Bronchial epithelial cell (primary cell): ENCODE measurements at places on chromosomes 12 and 14.

GRCh38 chr12:93497456-93497855, 30.1 kb downstream of the MRPL42 start:
- DNase-seq, result no peak

GRCh38 chr14:38065106-38065762, 142.5 kb upstream of the SSTR1 start:
- DNase-seq, result no peak

DNA sequence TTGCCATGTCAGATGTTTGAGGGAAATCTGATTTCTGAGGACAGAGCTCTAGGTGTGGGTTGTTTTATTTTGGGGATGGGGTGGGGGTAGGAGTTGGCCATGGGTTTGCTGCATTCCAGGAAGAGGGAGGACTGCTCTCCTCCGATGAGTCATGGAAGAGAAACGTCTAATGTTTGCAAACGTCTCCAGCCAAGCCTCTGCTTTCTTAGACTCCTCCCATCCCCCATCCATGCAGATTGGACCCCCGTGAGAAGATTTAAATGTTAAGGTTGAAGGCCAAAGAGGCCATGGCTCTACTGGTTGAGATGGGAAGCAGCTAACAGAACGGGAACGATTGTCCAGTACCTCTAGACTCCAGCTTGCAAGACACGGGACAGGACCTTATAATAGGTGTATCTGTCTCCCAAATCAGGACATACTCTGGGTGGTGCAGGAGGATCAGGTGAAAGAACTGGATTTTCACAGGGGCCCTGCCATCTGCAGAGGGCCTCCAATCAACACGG, 11.4 kb upstream of the ATP2A2 start:
- DNase-seq, result peak; percentile 74

DNA sequence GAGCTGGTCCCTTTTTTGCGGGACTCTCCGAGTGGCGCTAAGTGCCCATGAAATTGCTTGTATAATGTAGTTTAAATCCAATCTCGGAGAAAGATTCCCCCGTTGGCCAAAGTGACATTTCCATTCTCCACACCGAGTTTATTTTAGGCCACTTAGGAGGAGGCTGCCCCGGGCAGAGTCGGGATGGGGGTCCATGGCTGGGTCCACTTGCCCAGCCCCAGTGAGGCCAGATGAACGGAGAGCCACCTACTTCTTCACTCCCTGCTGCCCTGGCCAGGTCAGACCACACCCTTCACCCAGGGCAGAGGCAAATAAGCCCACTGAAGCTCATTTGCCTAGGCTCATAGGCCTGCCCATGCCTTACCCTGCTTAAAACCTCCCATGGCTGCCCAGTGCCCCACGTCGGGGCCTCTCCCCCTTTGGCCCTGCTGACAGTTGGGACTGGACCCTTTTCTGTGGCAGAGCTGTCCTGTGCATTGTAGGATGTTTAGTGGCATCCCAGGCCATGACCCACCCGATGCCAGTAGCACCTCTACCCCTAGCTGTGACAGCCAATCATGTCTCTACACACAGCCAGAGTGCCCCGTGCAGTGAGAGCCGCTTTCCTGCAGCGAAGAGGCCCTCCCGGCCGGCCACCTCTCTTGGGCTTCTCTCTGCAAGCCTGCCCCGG, 51.3 kb downstream of the FAM222A start:
- no peak for DNase-seq

DNA sequence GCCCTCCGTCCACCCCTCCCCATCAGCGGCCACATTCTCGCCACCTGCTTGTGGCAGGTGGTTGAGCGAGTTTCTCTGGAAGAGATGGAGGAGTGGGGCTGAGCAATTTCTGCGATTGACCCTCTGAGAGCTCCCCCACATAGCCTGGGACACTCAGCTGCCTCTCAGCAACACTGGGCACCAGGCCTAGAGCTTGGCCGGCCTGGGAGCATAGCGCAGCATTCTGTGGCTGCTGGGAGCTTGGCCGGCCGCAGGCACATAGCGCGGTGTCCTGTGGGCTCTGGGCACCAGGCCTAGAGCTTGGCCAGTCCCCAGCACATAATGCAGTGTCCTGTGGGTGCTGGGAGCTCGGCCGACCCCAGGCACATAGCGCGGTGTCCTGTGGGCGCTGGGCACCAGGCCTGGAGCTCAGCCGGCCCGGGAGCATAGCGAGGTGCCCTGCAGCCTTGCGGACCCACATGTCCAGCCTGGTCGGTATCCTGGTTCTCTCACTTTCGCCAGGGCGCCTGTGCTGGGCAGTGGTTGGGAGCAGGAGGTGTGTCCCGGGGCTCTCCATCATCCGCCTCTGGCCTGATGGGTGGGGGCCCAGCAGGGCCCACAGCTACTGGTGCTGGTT, 43.8 kb downstream of the LRCOL1 start:
- no peak for DNase-seq

GRCh38 chr12:51056242-51056641, 8.1 kb downstream of the LETMD1 start:
- DNase-seq, result peak; percentile 95

- no peak for DNase-seq
Observed at GRCh38 chr12:38411426-38411825, 94.9 kb downstream of the ALG10B start.

GRCh38 chr12:42608196-42608825, 18.8 kb upstream of the PRICKLE1 start:
- no peak for DNase-seq

DNA sequence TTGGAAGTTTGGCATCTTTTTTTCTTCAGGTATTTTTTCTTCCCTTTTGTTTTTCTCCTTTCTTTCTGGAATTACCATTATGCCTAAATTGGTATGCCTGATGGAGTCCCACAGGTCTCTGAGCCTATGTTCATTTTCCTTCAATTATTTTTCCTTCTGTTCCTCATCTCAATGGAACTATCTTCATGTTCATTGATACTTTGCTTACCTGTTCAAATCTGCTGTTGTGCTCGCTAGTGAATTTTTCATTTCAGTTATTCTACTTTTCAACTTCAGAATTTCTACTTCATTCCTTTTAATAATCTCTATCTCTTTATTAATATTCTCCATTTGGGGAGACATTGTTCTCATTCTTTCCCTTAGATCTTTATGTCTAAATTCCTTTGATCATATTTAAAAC, 15.4 kb upstream of the USP30 start:
- no peak for DNase-seq

GRCh38 chr14:65357113-65357512, 55.4 kb upstream of the FUT8 start:
- DNase-seq, result no peak

DNA sequence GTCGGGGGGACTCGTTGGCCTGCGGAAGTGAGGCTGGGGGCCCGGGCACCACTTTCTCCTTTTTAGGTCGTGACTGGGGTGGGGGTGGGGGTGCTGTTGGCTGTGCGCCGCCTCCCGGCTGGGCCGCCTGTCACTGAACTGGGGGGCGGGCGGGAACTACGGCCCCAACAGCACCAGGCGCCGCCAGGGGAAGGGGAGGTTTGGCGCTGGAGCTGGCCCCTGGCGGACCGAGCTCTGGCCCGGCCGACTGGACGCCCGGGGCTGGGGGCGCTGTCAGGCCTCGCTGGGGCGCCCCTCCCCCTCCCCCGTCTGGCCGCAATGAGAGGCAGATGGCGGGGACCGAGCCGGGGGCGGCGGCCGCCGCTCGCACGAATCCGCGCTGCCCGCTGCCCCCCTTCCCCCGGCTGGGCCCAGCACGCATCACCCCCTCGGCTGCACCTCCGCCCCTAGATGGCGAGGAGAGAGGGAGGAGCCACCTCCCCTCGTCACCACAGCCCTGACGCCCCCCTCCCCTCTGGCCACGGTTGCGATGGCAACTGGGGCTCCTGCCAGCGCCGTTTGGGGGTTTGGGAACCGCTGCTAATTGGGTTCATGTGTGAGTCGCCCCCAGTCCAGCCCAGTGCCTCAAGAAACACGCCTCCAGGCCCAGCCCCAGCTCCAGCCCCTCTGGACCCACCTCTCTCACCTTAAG, 723 bp downstream of the NFATC4 start:
- DNase-seq, result no peak

DNA sequence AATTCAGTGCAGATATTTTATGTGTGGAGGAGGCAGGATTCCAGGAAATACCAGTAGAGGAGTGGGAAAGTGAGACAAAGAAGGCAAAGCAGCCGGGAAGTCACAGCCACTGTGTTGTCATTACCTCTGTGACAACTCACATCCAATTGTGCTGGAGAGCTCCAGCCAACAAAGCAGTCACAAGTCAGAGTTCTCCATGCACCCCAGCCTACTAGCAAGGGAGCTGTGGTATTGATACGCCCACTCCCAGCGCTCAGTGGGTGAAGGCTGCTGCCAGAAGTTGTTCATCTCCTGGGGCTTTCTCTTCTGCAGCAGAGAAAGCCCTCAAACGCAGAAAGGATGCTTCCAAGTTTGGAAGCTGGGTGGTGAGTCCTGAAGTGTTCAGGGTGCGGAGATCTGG, 93.9 kb downstream of the DICER1 start:
- DNase-seq, result no peak

DNA sequence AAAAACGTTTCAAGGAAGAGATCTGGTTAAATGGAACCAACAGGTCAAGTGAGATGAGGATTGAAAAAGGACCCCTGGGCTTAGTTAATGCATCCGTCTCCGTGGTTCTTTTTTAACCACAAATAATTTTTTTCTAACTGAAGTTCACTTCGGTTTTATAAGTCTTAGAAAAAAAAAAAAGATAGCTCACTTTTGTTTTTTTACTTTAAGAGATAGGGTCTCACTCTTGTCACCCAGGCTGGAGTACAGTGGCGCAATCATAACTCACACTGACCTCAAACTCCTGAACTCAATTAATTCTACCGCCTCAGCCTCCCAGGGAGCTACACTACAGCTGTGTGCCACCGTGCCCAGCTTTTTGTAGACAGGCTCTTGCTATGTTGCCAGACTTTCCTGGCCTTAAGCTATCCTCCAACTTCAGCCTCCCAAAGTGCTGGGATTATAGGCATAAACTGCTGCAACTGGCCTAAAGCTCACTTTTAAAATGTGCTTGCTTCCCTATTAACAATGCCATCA, 11.8 kb downstream of the HNRNPC start:
- no peak for DNase-seq

GRCh38 chr14:21612324-21612723, 22.4 kb downstream of the OR10G2 start:
- DNase-seq, result no peak

DNA sequence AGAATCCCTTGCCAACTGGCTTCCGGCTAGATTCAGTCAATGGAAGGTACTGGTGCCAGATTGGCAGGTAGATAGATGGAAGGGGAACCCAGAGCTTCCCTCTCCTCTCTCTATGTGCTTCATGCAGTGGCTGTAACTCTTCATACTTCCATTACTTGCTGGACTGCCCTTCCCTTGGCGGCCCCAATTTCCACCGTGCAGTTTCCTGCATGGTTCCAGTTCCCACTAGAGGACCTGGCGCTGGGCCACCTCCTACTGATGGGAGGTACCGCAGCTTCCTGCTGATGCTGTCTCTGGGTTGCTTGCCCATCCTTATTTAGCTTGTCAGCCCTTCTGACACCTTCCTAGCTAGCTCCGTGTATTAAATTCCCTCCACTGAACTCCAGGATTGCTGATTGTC, 226.4 kb downstream of the ANO2 start:
- no peak for DNase-seq

DNA sequence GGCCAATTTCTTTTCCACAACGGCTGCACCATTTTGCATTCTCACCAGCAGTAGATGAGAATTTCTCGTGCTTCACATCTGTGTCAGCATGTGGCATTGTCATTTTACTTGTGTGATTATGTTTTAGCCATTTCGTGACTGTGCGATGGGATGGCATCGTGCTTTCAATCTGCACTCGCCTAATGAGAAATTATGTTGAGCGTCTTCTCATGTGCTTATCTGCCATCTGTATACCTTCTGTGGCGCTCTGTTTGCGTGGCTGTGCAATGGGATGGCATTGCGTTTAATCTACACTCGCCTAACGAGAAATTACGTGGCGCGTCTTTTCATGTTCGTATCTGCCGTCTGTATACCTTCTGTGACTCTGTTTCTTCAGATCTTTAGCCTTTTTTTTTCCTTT, 14.9 kb upstream of the GPR132 start:
- no peak for DNase-seq

- DNase-seq, result no peak
Observed at GRCh38 chr12:17286874-17287273, 680.9 kb upstream of the LMO3 start.

- DNase-seq, result no peak
Observed at GRCh38 chr12:42643881-42644579, 54.5 kb upstream of the PRICKLE1 start.

GRCh38 chr12:95701275-95701674, 89.3 kb downstream of the NTN4 start:
- DNase-seq, result peak; percentile 29

GRCh38 chr14:84814391-84814790, 715.6 kb upstream of the FLRT2 start:
- no peak for DNase-seq

GRCh38 chr12:42473130-42473529, 116.4 kb downstream of the PRICKLE1 start:
- DNase-seq, result peak; percentile 57

DNA sequence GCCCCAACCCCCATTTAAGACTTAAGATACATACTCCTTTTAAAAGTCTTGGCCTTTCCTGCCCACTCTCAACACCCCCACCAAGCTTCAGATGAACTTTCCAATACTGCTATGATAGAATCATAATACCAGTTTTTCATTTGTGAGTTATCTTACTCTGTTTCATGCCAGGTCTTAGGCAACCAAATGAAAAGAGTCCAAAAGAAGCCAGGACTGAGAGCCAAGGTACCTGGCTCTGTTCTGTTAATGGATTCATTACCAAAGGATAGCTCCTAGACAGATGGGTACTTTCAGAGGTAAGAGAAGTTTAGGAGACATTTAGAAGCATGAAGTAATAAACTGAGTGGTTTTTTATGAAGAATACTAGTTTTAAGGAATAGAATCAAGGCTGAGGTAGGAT, 34.2 kb downstream of the FANCM start:
- DNase-seq, result no peak

- DNase-seq, result no peak
Observed at GRCh38 chr14:101736585-101736984, 24.9 kb upstream of the PPP2R5C start.

- DNase-seq, result no peak
Observed at GRCh38 chr12:121467638-121468498, 68.0 kb downstream of the RNF34 start.

DNA sequence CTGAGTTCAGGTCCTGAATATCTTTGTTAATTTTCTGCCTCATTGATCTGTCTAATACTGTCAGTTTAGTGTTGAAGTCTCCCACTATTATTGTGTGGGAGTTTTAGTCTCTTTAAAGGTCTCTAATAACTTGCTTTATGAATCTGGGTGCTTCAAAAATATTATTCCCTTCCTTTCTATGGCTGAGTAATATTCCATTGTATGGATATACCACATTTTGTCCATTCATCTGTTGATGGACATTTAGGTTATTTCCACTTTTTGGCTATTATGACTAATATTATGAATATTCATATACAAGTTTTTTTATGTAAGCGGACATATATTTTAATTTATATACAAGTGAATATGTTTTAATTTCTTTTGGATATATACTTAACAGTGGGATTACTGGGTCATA, 82.7 kb downstream of the SDR9C7 start:
- DNase-seq, result no peak

DNA sequence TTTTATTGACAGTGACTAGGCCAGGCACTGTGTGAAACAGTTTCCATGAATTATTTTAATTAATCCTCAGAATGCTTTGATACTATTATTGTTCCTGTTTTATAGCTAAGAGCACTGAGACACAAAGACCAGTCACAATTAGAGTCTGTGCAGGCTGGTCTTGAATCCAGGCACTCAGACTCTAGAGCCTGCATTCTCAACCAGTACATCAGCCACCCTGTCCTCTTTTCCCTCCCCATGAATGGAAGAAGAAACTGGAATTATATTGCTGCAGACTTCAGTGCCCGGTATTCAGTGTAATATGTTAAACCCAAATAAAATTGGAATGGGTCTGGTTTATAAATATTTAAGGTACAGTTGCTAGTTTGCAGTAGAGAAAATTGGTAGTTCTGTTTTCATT, 303.0 kb upstream of the RGS6 start:
- DNase-seq, result no peak
